Esophagus squamous epithelium (tissue), 5 donors: ENCODE measurements at places on chromosomes 1 and 21.

DNA sequence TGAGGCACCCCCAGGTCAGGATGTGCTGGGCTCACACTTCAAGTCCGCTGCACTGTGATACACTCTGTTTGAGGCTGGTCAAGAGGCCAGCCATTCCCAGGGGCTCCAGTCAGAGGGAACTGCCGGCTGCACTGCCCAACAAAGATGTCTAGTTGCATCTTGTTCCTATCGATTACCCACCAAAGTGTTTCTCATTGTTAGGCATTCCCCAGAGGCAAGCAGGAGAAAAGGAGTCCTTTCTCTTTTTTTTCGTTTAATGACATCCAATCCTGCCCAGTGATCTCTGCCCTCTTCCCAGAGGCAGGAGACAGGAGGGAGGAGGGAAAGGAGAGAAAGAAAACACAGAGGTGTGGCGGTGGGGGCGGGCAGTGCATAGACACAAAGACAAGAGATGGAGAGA, 150.4 kb downstream of the OMA1 start:
- DNase-seq = no peak
- H3K36me3 ChIP-seq = no peaks in the 10 kb centered on the region
- H3K27me3 ChIP-seq = no peaks in the 10 kb centered on the region
- H3K27ac ChIP-seq = no peak overlapping the region
- H3K4me1 ChIP-seq = peaks cover 5% of the 10 kb centered on the region
- no peak overlapping the region for H3K4me3 ChIP-seq

DNA sequence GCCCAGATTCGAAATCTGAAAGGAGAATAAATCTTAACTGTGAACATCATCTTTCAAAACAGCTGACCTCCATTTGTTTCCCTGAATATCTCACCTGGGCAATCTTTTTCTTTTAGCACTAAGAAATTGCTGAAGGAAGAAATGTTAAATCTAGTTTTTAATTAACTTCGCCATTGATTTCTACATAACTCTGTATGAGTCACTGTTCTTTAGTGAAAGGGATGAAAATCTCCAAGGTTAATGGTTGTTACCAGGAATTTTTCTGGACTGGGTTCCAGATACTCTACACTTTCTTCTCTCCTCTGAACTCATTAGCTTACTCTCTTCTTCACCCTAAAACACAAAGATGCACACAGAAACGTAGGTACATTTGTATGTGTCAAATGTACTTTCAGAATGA, 235.7 kb downstream of the BACH1 start:
- no peaks in the 10 kb centered on the region for H3K36me3 ChIP-seq
- no peak overlapping the region for H3K4me3 ChIP-seq
- no peaks in the 10 kb centered on the region for H3K4me1 ChIP-seq
- no peak for DNase-seq

- H3K4me1 ChIP-seq = no peaks in the 10 kb centered on the region
- no peak overlapping the region for H3K27ac ChIP-seq
- no peaks in the 10 kb centered on the region for H3K27me3 ChIP-seq
- no peak for DNase-seq
Measured at GRCh38 chr21:45635271-45636151, 8.0 kb upstream of the PCBP3 start.

DNA sequence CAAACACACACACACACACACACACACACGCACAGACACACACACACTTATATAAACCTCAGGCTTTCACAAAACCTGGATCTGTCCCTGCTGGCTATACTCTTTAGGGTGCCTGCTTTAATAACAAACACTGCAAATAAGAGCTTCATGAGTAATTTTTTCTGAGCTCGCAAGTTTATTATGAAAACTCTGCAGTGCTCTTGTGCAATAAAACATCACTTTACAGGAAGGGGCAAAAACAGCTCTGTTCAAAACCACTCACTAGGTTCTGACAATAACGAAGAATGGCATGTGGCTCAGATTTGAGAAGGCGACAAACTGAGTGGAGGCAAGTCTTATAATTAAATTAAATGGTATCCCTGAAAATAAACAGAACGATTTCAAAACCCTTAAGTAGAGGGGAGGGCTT, 42.6 kb upstream of the CTPS1 start:
- H3K36me3 ChIP-seq = no peaks in the 10 kb centered on the region
- no peaks in the 10 kb centered on the region for H3K27me3 ChIP-seq
- H3K4me3 ChIP-seq = no peak overlapping the region
- no peak for DNase-seq

DNA sequence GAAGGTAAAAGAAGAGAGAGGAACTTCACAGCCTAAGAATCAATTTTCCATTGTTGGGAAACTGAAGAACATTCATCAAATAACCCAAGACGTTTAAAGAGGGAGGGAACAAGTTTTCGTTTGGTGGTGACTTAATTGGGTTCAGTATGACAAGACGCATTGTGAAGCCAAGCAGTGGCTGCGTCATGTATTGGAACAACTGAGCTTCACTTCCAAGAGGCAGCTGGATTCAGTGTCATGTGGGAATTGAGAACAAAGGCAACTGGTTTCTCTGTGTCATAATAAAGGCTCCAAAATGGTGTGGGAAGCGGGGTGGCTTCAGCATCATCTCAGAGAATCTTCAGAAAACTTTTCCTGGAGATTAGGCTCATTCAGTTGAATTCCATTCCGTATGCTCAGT, 29.8 kb upstream of the RC3H1 start:
- no peaks in the 10 kb centered on the region for H3K27me3 ChIP-seq
- no peaks in the 10 kb centered on the region for H3K4me1 ChIP-seq
- no peak for DNase-seq
- no peak overlapping the region for H3K4me3 ChIP-seq
- no peaks in the 10 kb centered on the region for H3K36me3 ChIP-seq

- DNase-seq = no peak
- peaks cover 34% of the 10 kb centered on the region for H3K4me1 ChIP-seq
- no peaks in the 10 kb centered on the region for H3K27me3 ChIP-seq
- H3K27ac ChIP-seq = peak overlapping the region; percentile 99
- peaks cover 31% of the 10 kb centered on the region for H3K36me3 ChIP-seq
Measured at GRCh38 chr1:8422510-8423268, 104.8 kb downstream of the SLC45A1 start.

- DNase-seq = no peak
- no peaks in the 10 kb centered on the region for H3K27me3 ChIP-seq
- H3K27ac ChIP-seq = no peak overlapping the region
Measured at GRCh38 chr21:35201799-35202198, 152.7 kb upstream of the RUNX1 start.

GRCh38 chr1:214615109-214615508, 12.1 kb downstream of the CENPF start:
- peaks cover 6% of the 10 kb centered on the region for H3K36me3 ChIP-seq
- no peaks in the 10 kb centered on the region for H3K27me3 ChIP-seq
- no peak overlapping the region for H3K27ac ChIP-seq

DNA sequence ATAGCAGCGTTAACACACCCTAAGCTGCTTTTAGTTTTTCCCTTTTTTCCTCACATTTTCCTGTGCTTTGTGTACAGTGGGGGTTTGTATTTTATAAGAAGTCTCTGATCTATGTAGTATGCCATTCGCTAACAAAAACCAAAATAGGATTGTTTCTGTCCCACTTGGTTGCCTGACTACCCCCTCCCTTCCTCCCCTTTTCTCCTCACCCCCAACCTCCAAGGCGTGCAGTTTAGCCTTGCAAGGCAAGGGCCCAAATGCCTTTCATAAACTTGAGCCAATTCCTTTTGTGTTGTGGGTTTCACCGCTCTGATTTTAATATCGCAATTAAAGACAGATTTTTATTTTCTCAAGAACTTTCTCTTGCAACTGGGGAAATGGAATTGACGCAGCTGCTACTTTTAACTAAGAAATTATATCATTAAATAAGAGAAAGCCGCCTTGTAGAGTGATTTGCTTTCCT, 276.9 kb downstream of the TM2D1 start:
- no peak overlapping the region for H3K4me3 ChIP-seq
- no peaks in the 10 kb centered on the region for H3K27me3 ChIP-seq
- H3K4me1 ChIP-seq = peaks cover 100% of the 10 kb centered on the region
- peak overlapping the region; percentile 79 for H3K27ac ChIP-seq

GRCh38 chr1:64228167-64228957, 24.9 kb downstream of the UBE2U start:
- no peaks in the 10 kb centered on the region for H3K36me3 ChIP-seq
- no peak for DNase-seq
- H3K27me3 ChIP-seq = no peaks in the 10 kb centered on the region
- no peak overlapping the region for H3K4me3 ChIP-seq

DNA sequence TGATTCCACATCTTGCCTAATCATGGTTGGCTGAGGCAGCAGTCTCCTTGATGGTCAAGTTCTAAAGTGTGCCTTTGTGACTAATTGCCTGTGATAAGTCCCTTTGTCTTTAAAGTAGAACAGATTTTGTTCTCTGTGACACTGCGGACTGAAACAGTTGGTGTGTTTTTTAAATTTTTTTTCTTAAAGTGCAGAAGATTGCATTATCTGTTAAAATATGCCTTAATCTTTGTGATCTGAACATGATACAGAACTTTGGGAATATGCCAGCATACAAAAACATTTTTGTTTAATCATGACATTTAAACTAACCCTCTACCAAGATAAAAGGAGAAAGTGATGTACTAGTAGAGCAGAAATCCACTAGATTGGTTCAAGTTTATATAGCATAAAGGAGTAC, 1260.6 kb upstream of the ADGRL2 start:
- H3K27ac ChIP-seq = no peak overlapping the region
- H3K27me3 ChIP-seq = no peaks in the 10 kb centered on the region
- H3K4me1 ChIP-seq = no peaks in the 10 kb centered on the region
- DNase-seq = no peak
- H3K36me3 ChIP-seq = no peaks in the 10 kb centered on the region

DNA sequence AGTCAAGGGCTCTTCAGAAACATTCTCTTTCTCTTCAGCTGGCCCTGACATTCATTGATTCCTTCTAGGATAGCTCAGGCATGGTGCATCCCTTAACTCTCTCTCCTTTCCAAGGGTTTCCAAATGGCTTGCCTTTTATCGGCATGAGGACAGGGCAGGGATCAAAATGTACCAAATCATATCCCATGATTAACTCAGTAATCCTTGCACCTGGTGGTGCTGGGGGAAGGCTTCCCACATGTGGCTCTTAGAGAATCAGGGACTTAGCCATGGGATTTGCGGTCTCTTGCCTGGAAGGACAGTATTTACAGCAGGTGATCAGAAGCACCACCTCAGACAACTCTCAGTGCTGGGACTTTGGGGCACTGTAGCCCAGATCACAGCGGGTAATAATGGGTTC, 46.2 kb upstream of the EDEM3 start:
- no peaks in the 10 kb centered on the region for H3K27me3 ChIP-seq
- no peak overlapping the region for H3K4me3 ChIP-seq

DNA sequence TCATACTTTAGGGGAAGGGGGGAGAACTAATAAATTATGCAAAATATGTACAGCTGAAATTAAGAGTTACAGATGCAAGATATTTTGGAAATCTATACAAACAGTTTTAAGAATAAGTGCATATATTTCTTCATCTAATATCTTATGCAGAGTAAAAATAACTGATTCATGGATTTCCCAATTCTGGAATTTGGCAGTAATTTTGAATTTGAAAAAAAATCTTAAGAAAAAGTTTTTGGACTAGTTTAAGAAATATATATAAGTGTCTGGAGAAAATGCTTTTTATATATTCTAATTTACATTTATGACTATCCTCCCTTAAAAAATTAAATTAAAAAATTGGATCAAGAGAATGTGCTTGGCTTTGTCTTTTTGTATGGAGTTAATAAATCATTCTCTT, 474.3 kb downstream of the BRINP3 start:
- no peak overlapping the region for H3K4me3 ChIP-seq
- H3K27me3 ChIP-seq = no peaks in the 10 kb centered on the region
- DNase-seq = no peak
- H3K36me3 ChIP-seq = no peaks in the 10 kb centered on the region
